ENCODE measurements at places on chromosomes 6 and 20.

- DNase-seq = no peak
Observed at GRCh38 chr6:151372164-151372563, 19.2 kb downstream of the ZBTB2 start.

- DNase-seq = peak; percentile 16
Observed at GRCh38 chr6:12289933-12290820, at the start of gene EDN1. EDN1 (plus strand) TSS chr6:12290361; CDS start chr6:12290630, 269 bp downstream.

- no peak for DNase-seq
Observed at GRCh38 chr20:13821876-13822275, 37.0 kb downstream of the NDUFAF5 start.

GRCh38 chr6:34514112-34514511, 42.0 kb downstream of the SPDEF start:
- no peak for DNase-seq

DNA sequence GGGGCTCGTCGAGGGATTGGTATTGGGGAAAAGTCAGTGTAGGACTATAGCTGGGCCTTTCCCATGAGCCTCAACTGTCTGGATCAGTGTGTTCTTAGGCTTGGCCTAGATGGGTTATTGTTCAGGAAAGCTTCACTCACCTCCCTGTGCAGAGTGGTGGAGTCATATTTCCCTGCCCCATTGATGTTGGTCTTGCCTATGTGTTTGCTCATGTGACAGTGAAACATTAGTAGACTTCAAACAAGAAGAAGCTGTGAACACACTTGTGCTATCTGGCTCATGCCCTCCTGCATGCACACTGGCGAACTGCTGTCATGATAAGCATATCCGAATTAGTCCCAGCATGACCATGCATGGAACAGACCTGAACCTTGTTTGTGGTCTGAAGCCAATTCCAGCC, 171.1 kb downstream of the DHX35 start:
- DNase-seq = no peak

Measured in NCI-H1417 treated with DMSO at 0.1 percent for 48 hours (cell line).